Aorta (tissue), 5 donors: ENCODE measurements at places on chromosomes 6 and 20. TPM values are rescaled to one million over a fixed set of nuclear protein-coding genes. Genes with fewer than 3 reads are reported as not detected.

HELZ2 gene
- total RNA-seq = 41.6 TPM

GRCh38 chr20:37276494-37277252 is 12.8 kb upstream of the MANBAL start:
- H3K27me3 ChIP-seq = no peaks in the 10 kb centered on the region
- H3K27ac ChIP-seq = no peak overlapping the region
- no peaks in the 10 kb centered on the region for H3K36me3 ChIP-seq

- DNase-seq = no peak
- no peaks in the 10 kb centered on the region for H3K27me3 ChIP-seq
- no peaks in the 10 kb centered on the region for H3K4me1 ChIP-seq
- no peak overlapping the region for H3K27ac ChIP-seq
- H3K36me3 ChIP-seq = no peaks in the 10 kb centered on the region
Measured at GRCh38 chr20:3796477-3797225, 541 bp downstream of the CDC25B start.

C2 gene
- 20.8 TPM for total RNA-seq

- no peaks in the 10 kb centered on the region for H3K4me1 ChIP-seq
- no peaks in the 10 kb centered on the region for H3K27me3 ChIP-seq
- H3K4me3 ChIP-seq = no peak overlapping the region
- H3K27ac ChIP-seq = no peak overlapping the region
Measured at GRCh38 chr6:42083530-42083929, 33.2 kb downstream of the TAF8 start.

ZSCAN16 gene
- total RNA-seq = 4.4 TPM

GRCh38 chr20:61880706-61881105 is 185.0 kb downstream of the TAF4 start:
- H3K4me1 ChIP-seq = no peaks in the 10 kb centered on the region
- no peak overlapping the region for H3K4me3 ChIP-seq
- no peak overlapping the region for H3K27ac ChIP-seq
- no peak for DNase-seq
- H3K36me3 ChIP-seq = no peaks in the 10 kb centered on the region
- no peaks in the 10 kb centered on the region for H3K27me3 ChIP-seq

DNA sequence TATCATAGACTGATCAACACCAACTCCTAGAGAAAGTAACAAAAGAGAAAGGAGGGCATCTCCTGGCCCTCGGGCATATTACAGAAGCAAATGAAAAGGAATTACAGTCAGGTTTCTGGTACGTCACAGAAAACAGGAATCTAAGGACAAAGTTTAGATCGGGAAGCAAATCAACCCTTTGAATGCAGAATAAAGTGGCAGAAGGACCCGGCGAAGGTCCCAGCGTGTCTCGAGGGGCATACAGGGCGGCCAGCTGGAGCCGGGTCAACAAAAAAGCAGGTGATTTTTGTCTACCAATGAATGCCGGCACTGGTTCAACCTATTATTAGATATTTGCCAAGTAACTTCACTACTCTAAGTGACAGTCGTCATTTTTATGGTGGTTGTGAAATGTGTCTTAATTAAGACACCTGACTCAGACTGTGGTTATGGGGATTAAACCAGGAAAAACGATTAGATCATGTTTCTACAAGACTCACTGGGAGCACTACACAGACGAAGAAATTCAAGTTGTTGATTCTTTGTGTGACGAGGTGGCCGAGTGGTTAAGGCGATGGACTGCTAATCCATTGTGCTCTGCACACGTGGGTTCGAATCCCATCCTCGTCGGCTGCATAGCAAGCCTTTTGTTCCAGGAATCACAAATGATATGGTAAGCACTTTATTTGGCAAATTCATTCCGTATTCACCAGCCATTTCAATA is 12.4 kb upstream of the ZSCAN9 start:
- peak overlapping the region; percentile 18 for H3K4me3 ChIP-seq
- H3K4me1 ChIP-seq = no peaks in the 10 kb centered on the region
- no peak overlapping the region for H3K27ac ChIP-seq
- H3K27me3 ChIP-seq = no peaks in the 10 kb centered on the region
- no peak for DNase-seq

- no peaks in the 10 kb centered on the region for H3K36me3 ChIP-seq
- no peak overlapping the region for H3K27ac ChIP-seq
- H3K4me1 ChIP-seq = no peaks in the 10 kb centered on the region
- no peaks in the 10 kb centered on the region for H3K27me3 ChIP-seq
- no peak overlapping the region for H3K4me3 ChIP-seq
Measured at GRCh38 chr6:41578217-41579087, 32.3 kb downstream of the FOXP4 start.

DNA sequence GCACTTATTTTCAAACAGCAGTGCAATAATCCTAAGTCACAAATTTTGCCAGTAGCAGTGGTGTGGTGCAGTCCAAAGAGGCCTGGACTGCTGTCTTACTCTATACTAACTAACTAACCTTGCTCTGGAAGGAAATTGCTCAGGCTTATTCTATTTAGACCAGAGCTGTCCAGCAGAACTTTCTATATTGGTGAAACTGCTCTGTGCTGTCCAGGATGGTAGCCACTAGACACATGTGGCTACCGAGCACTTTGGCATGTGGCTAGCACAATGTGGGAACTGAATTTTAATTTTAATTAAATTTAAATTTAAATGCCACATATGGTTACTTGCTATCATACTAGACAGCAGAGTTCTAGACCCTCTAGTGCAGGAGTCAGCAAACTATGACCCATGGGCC is 27.1 kb upstream of the FBXO9 start:
- DNase-seq = no peak
- no peak overlapping the region for H3K27ac ChIP-seq
- H3K4me1 ChIP-seq = peaks cover 8% of the 10 kb centered on the region

GRCh38 chr20:51272401-51272800 is 249.5 kb upstream of the KCNG1 start:
- no peaks in the 10 kb centered on the region for H3K27me3 ChIP-seq
- no peak overlapping the region for H3K27ac ChIP-seq

DNA sequence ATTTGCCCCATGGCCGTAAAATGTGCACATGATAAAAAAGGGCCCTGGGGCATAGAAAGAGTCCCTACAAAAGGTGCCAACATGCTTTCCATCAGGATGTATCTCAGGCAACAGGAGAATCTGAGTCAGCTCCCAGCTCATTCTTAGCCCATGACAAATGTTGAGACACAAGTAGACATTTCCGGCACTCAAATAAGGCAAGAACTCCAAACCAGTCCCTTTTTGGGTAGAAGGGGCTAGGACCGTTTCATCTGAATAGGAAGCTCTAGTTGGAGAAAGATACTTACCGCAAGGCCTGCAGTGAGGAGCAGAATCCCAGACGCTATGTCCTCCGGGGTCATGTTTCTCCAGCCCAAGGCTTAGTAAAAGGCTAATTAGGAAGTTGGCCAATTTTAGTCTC is 261.0 kb upstream of the RIN2 start:
- H3K4me3 ChIP-seq = no peak overlapping the region
- H3K4me1 ChIP-seq = peaks cover 9% of the 10 kb centered on the region
- no peak for DNase-seq
- H3K36me3 ChIP-seq = no peaks in the 10 kb centered on the region
- H3K27me3 ChIP-seq = no peaks in the 10 kb centered on the region

GRCh38 chr6:20001286-20001685 is 164.1 kb downstream of the ID4 start:
- no peaks in the 10 kb centered on the region for H3K36me3 ChIP-seq
- H3K27me3 ChIP-seq = no peaks in the 10 kb centered on the region
- no peak overlapping the region for H3K4me3 ChIP-seq
- H3K27ac ChIP-seq = no peak overlapping the region
- DNase-seq = no peak
